Activated T-helper 9 cell treated with anti-CD3 and anti-CD28 coated beads, Interleukin-2, amount 50 U/mL, for 16 hours (primary cell): ENCODE measurements at places on chromosomes 2 and 18.

DNA sequence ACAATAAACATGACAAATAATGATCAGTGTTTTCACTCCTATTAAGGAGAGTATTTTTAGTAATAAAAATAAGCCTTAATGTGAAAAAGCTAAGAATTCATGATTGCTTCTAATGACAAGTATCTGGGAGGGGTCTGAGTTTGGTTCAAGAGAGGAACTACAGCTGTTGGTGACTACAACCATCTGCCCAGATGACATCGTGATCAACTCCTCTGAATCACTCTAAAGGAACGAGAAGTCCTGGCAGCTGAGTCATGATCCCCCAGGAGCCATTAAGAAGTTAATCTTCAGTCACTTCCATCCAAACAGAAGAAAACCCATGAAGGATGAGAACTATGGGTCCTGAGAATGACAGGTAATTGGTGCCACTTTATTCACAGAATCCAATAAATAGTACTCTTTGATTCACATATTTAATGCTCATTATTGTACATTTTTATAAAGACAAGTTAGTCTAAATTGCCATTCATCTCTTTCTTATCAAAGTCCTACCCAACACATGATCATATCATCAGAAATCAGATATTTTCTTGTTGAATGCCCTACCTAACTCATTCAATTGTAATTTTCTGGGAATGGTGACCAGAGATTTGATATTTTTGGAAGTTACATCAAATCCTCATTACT, 6.8 kb downstream of the TFPI start:
- no peak for DNase-seq

GRCh38 chr18:32998285-32998684, 225.5 kb upstream of the KLHL14 start:
- DNase-seq = no peak

DNA sequence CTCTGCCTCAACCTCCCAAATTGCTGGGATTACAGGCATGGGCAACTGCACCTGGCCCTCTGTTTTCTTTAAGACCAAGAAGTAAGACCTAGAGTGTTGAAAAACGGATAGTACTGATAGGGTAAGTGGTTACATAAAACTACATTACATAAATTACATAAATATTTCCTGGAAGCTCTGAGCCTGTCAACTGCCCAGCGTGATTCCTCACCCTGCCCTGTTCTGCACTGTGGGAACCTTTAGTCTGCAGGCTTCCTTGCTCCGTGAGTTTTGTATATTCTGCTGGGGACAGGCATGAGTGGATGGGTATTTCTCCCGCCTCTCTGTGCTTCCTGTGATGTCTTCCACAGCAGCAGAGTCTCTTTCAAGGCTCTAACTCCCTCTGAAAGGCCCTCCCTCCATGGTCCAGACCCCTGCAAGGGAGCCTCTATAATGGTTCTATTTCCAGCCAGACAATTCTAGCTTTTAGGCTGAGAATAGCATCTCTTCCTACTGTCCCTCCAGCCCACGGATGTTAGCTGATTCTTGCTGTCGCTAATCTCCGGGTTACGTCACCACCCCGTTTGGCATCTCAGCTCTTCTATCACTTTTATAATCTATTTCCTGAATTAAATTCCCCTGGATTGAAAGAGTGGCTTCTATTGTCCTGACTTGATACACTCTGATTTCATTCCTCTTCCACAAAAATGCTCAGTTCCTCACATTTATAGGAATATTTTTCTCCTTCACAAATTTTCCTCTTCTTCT, 49.5 kb upstream of the PLEKHM3 start:
- DNase-seq = no peak

GRCh38 chr2:201139836-201140604, 24.1 kb downstream of the CFLAR start:
- DNase-seq = no peak

GRCh38 chr2:148876595-148877402, 1.8 kb downstream of the KIF5C start:
- DNase-seq = peak; percentile 43
